G401 (cell line): ENCODE measurements at places on chromosomes 3 and 15. TPM values are rescaled to one million over a fixed set of nuclear protein-coding genes. Genes with fewer than 3 reads are reported as not detected.

The GOLGA6A gene
- total RNA-seq, result not detected in 2 replicates

The CCDC80 gene
- total RNA-seq, result 2.3 and 4.4 TPM in 2 replicates

The TMCO5A gene
- total RNA-seq, result not detected in 2 replicates

The SRGAP3 gene
- 0.18 and 0.37 TPM in 2 replicates for total RNA-seq

The CYP19A1 gene
- not detected in 2 replicates for total RNA-seq

The RFT1 gene
- 13.6 and 15.0 TPM in 2 replicates for total RNA-seq

The UROC1 gene
- total RNA-seq, result not detected in 2 replicates

The SLTM gene
- 30.7 and 53.4 TPM in 2 replicates for total RNA-seq

The TICRR gene
- total RNA-seq, result 3.4 and 7.3 TPM in 2 replicates

- DNase-seq, result no peak
Measured at GRCh38 chr15:48636511-48636910, 9.0 kb downstream of the FBN1 start.

DNA sequence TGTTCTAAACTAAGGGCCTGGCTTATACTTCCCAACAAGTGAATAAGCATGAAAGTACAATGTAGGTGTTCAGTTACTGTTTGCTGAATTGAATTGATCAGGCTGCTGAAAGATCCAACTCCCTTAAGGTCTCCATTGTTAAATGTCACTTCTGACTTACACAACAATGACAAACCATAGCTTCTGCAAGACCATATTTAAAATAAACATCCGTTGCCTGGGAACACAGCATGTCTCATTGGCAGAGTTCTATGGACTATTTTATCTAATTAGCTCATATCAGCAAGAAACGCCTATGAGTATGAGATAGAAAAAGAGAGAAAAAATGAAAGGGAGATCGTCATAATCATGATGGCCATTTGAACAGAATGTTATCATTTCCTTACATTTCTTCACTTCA, 605.4 kb downstream of the FGF12 start:
- no peak for DNase-seq

DNA sequence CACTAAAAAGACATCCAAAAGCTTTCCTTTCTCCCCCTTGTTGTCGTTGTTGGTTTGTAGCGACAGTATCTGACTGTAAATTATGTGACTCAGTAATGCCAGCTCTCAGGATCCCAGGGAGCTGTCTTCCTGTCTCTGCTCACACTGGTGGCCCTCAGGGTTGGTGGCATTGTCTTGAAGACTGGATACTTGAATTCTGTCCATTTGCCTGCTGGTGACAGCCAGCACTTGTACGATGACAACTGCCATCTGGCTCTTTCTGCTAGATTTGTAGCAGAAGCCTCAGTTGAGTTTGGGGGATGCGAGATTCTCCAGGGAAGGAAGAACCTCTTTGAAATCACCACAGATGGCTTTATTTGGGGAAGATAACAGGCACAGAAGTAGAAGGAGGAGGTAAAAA, 120.8 kb downstream of the ARPP21 start:
- DNase-seq, result peak; percentile 96

DNA sequence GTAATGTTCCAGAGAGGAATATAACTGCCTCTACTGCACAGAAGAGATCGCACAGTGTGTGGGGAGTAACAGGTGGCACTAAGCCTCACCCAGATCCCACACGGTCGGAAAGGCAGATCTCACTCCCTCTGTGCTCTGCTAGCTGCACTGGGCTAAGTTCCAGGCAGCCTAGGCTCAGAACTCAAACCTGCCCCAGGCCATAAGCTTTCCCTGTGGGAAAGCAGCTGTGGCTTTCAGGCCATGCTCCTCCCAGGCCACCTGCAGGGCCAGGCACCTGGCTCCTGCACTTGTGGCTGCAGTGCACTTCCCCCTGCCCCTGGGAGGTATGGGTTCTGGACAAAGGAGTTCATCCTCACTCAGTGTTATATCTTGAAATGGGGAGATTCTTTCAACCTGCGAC, 27.5 kb downstream of the PCCB start:
- DNase-seq, result peak; percentile 91

- no peak for DNase-seq
Measured at GRCh38 chr3:106065831-106066230, 197.0 kb upstream of the CBLB start.

- DNase-seq, result no peak
Measured at GRCh38 chr15:61524545-61524944, 295.4 kb upstream of the RORA start.

DNA sequence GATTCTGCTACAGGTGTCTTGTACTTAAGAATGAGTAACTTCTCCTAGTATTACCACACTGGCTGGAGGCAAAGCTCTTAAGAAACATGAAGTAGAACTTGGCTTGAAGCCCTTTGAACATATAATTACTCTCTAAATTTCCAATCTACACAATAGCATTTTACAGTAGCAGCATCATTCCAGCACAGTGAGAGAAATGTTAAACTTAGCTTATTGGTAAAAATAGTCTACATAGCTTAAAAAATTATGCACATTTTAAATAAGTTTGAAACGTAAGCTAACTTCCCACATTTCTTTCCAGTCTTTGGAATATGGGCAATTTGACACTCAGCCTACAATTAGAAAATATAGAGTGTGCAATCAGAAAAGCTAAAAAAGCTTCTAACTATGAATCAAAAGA, 32.8 kb upstream of the TOP2B start:
- DNase-seq, result no peak

- no peak for DNase-seq
Measured at GRCh38 chr3:194961149-194961548, 275.5 kb downstream of the FAM43A start.

- DNase-seq, result no peak
Measured at GRCh38 chr3:119639494-119640350, 20.7 kb downstream of the POPDC2 start.

GRCh38 chr3:27666272-27666671, 55.9 kb downstream of the EOMES start:
- DNase-seq, result no peak

GRCh38 chr3:73813692-73814292, 189.1 kb upstream of the PDZRN3 start:
- no peak for DNase-seq
